ENCODE measurements at places on chromosomes 4 and X. TPM values are rescaled to one million over a fixed set of nuclear protein-coding genes. Genes with fewer than 3 reads are reported as not detected.
A peak's percentile ranks its signal among the peaks of the same experiment; 100 is the strongest.

MAML3 gene
- 10.2 TPM for total RNA-seq

- H3K4me1 ChIP-seq = no peaks in the 10 kb centered on the region
- H3K36me3 ChIP-seq = no peaks in the 10 kb centered on the region
- H3K27me3 ChIP-seq = no peaks in the 10 kb centered on the region
- DNase-seq = no peak
Measured at GRCh38 chrX:78326401-78326800, 1.0 kb downstream of the CYSLTR1 start.

SPANXB1 gene
- not detected for total RNA-seq

GRCh38 chrX:103688946-103689345 is 2.4 kb upstream of the MORF4L2 start:
- peak; percentile 8 for DNase-seq
- peak overlapping the region; percentile 99 for H3K27ac ChIP-seq
- H3K27me3 ChIP-seq = no peaks in the 10 kb centered on the region
- H3K4me3 ChIP-seq = no peak overlapping the region

FAM47E gene
- 0.54 TPM for total RNA-seq

XG gene
- total RNA-seq = 0.30 TPM

GRCh38 chr4:25908491-25908901 is 5.5 kb upstream of the SMIM20 start:
- peak; percentile 96 for DNase-seq
- no peak overlapping the region for H3K4me3 ChIP-seq
- H3K27me3 ChIP-seq = no peaks in the 10 kb centered on the region
- no peaks in the 10 kb centered on the region for H3K36me3 ChIP-seq

DNA sequence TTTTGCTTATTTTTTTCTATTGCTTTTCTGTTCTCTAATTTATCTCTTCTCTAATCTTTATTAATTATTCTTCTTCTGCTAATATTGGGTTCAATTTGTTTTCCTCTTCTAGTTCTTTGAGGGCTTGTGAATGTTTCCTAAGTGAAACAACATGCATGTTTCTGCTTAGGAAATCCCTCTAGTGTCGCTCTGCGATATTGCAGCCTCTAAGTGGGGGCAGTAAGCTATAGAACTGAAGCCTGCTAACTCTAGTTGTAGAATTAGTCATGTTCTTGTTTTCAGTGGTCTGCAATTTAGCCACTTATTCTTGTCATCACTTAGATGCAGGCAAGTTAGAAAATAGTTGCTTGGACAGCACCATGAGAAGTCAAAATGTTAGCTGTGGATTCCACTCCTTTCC is 222.6 kb downstream of the SPIN4 start:
- H3K27ac ChIP-seq = no peak overlapping the region
- H3K27me3 ChIP-seq = no peaks in the 10 kb centered on the region
- no peak for DNase-seq
- H3K4me3 ChIP-seq = no peak overlapping the region

DNA sequence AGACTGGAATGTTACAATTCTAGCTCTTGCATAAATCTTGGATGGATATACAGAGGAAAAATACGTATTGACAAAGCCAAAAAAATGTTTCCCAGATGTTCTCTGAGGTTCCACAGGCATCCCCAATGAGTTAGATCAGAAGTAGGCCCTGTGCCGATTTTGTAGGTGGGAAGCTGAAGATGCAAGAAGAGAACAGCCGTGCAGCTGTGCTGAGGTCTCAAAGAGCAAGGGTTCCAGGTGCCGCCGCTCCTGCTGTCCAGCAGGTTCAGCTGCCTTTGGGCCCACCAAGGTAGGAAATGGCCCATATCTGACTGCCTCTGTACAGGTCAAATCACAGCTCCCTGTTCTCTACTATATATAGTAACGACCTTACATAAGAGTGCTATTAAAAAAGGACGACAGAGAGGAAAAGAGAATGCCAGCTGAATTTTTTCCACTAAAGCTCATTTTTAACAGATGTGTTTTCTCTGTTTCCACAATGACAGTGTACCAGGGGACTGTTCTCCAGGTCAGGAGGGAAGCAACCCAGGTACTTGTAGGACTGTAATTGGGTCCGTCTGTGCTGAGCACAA is 155.6 kb downstream of the CBR4 start:
- no peak overlapping the region for H3K4me3 ChIP-seq
- peaks cover 44% of the 10 kb centered on the region for H3K4me1 ChIP-seq
- H3K27me3 ChIP-seq = no peaks in the 10 kb centered on the region
- H3K36me3 ChIP-seq = peaks cover 27% of the 10 kb centered on the region
- DNase-seq = no peak

FRMPD3 gene
- 2.8 TPM for total RNA-seq

GRCh38 chr4:9933956-9934355 is 87.3 kb downstream of the SLC2A9 start:
- DNase-seq = no peak
- no peak overlapping the region for H3K27ac ChIP-seq
- H3K4me3 ChIP-seq = no peak overlapping the region

OTC gene
- not detected for total RNA-seq

GRCh38 chr4:172826346-172826745 is 342.3 kb upstream of the GALNT7 start:
- H3K36me3 ChIP-seq = no peaks in the 10 kb centered on the region
- H3K27me3 ChIP-seq = no peaks in the 10 kb centered on the region
- H3K4me3 ChIP-seq = no peak overlapping the region
- H3K27ac ChIP-seq = no peak overlapping the region

DNA sequence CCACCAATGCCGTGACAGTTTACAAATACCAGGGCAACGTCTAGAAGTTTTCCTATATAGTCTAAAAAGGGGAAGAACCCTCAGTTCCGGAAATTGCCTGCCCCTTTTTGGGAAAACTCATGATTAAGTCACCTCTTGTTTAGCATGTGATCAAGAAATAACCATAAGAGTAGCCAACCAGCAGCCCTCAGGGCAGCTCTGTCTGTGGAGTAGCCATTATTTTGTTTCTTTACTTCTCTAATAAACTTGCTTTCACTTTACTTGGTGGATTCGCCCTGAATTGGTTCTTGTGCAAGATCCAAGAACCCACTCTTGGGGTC is 20.0 kb upstream of the HOPX start:
- no peak for DNase-seq
- H3K4me3 ChIP-seq = no peak overlapping the region
- H3K27me3 ChIP-seq = no peaks in the 10 kb centered on the region
- no peak overlapping the region for H3K27ac ChIP-seq
- no peaks in the 10 kb centered on the region for H3K4me1 ChIP-seq
- no peaks in the 10 kb centered on the region for H3K36me3 ChIP-seq

DNA sequence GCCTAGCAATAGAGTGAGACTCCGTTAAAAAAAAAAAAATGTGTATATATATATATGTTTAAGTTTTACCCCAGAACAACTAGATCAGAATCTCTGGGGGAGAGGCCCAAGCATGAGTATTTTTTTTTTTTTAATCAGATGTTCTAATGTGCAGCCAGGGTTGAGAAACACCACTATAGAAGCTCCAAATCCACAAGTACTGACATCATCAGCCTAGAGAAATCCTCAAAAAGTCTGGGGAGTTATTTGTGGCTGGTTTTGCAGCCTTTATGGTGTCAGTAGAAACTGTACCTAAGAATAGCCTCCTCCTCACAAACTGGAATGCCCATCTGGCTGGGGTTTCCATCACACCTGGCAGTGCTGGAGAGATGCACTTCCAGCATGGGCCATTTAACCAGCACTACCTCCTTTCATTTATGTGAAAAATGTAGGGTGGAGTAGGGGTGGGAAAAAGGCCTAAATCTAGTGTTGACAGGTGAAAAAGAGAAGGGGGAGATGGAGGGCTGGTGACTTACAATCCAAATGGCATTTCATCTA is 93.5 kb downstream of the CBLL2 start:
- peak overlapping the region; percentile 26 for H3K27ac ChIP-seq
- H3K4me1 ChIP-seq = peaks cover 2% of the 10 kb centered on the region
- no peak overlapping the region for H3K4me3 ChIP-seq
- H3K36me3 ChIP-seq = no peaks in the 10 kb centered on the region

DNA sequence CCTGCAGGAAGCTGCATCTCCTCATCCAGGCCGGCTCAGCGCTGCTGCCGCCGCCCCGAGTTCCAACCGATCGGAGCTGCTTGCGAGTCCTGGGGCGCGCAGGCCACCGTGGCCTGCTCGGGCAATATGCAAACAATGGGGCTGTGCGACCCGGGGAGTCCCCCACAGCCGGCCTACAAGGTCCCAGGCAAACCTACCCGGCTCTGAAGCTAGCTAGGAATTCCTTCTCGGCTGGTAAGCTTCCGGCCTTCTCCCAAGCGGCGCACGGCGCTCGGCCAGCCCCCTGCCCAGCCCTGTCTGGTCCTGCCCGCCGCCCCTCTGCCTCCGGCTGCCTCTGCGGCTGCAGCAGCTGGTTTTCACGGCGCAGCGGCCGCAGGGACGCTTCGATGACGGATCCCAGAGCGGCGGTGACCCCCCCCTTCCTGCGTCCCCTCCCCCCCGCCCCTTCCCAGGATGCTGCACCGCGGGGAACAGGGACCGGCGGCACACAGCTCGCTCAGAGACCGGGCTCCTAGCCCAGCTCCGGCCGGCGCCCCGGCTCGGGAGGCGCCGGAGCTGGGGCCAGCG is 59.4 kb downstream of the TSC22D3 start:
- peak overlapping the region; percentile 86 for H3K27ac ChIP-seq
- DNase-seq = peak; percentile 20
- H3K4me1 ChIP-seq = peaks cover 25% of the 10 kb centered on the region
- H3K36me3 ChIP-seq = peaks cover 5% of the 10 kb centered on the region

- H3K27me3 ChIP-seq = no peaks in the 10 kb centered on the region
- no peak for DNase-seq
- no peaks in the 10 kb centered on the region for H3K4me1 ChIP-seq
- H3K36me3 ChIP-seq = no peaks in the 10 kb centered on the region
Measured at GRCh38 chr4:20124317-20125026, 127.2 kb upstream of the SLIT2 start.

- no peak for DNase-seq
- no peaks in the 10 kb centered on the region for H3K36me3 ChIP-seq
- no peaks in the 10 kb centered on the region for H3K4me1 ChIP-seq
- H3K27ac ChIP-seq = no peak overlapping the region
Measured at GRCh38 chr4:2306773-2307410, 45.0 kb upstream of the MXD4 start.

DNA sequence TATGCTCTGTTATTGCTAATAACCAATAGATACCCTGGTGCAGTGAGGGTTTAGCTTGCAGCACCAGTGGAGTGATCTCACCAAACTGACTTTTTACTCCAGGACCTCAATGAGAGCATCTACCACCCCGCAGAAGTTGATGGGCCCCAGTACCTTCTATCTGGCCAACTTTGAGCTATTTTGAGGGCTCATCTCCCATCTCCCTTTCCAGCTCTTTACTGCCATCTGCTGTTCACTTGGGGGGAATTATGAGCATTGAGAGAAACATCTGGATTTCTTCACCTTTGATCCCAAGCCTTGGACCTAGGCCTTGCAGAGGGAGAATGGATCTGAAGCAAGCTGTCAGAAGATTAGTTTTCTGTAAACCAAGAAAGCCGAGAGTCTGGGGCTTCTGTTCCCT is 143.6 kb downstream of the TMEM164 start:
- no peak overlapping the region for H3K27ac ChIP-seq
- H3K36me3 ChIP-seq = no peaks in the 10 kb centered on the region
- no peak for DNase-seq
- no peaks in the 10 kb centered on the region for H3K4me1 ChIP-seq

MAGEA2 gene
- total RNA-seq = 6.1 TPM

MGARP gene
- total RNA-seq = 0.45 TPM

DNA sequence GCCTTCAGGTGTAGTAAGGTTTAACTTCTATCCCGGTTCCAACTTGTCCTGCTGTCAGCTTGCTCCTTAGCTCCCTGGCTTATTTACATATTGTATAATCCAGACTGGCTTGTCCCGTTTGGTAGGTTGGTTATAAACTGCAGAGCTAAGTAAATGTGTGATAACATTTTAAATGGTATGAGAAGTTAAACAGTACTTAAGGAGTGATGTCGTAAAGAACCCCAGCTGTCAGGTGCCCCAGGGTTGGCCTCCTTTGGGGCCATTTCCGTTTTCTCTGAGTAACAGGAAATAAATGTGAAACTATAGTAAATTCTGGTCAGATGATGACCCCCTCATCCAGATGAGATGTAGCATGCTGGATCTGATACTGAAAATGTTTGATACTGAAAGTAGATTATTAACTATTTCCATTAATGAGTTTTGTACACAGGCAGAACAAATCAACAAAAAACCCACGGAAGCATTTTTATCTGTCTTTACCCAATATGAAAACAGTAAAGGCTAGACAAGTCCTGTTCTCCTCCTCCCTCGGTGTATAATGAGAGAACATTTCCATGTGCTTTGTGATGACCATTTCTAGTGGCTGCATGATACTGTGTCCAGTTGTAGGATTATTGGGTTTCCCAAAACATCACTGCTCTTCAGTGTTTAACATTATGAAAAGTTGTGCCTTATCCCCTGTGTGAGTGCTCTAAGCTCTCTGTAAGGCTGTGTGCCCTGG is 22.4 kb downstream of the GAB1 start:
- H3K27ac ChIP-seq = no peak overlapping the region
- H3K4me3 ChIP-seq = no peak overlapping the region
- H3K4me1 ChIP-seq = peaks cover 26% of the 10 kb centered on the region
- H3K27me3 ChIP-seq = no peaks in the 10 kb centered on the region

DNA sequence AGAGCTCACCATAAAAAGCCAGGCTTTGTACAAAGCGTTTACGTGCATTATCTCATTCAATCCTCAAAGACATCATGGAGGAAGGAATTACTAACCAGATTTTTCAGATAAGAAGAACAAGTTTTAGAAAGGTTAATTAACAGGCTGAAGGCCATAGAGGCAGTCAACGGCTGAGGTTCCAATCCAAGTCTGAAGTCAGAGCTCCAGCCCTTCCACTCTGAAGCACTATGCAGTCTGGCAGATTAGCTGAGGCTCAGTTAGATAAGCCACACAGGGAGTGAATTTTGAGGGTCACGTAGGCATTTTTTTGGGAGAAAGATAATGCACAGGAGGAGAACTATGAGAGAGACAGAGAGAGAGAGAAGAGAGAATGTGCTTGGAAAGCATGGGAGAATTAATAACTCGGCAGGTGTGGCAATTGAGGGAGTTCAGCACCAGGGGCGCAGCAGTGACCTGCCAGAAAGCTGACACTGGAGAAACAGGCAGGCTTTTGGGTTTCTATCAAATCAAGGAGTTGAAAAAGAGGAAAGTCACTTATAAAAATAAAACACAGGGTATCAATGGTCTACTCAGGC is 116.5 kb upstream of the NAP1L5 start:
- no peak overlapping the region for H3K4me3 ChIP-seq
- no peak overlapping the region for H3K27ac ChIP-seq
- H3K36me3 ChIP-seq = no peaks in the 10 kb centered on the region
- no peak for DNase-seq
- H3K27me3 ChIP-seq = no peaks in the 10 kb centered on the region

FREM3 gene
- not detected for total RNA-seq

DNA sequence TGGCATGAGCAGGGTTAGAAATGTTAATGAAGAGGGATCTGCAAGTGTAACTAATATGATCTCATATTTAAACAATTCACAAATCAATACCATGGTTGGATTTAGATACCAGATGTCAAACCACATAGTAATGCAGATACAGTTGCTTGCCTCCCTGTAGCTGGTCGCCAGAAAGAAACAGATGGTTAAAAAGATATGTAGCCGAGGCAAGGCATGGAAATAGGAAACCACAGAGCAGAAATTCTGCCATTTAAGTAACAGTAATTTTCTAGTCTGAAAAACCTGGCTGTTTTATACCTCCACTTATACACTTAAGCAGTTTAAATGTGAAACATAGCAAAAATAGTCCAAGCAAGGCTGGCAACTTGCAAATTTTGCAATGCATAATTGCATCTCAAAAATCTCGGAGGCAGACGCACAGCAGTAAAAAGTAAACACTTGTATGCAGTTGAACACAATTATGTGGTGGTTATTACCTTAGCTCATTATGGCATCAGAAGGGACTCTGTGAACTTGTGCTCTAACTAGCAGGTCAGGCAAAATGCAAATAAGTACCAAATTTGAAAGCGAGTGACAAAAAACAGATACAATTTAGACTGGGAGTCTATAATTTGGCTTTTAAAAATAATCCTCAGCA is 126.8 kb downstream of the NAA11 start:
- no peak overlapping the region for H3K4me3 ChIP-seq
- DNase-seq = peak; percentile 3
- no peaks in the 10 kb centered on the region for H3K27me3 ChIP-seq
